IMR-90 (cell line): ENCODE measurements at places on chromosomes 3 and 15. TPM values are rescaled to one million over a fixed set of nuclear protein-coding genes. Genes with fewer than 3 reads are reported as not detected.
A peak's percentile ranks its signal among the peaks of the same experiment; 100 is the strongest.

DNA sequence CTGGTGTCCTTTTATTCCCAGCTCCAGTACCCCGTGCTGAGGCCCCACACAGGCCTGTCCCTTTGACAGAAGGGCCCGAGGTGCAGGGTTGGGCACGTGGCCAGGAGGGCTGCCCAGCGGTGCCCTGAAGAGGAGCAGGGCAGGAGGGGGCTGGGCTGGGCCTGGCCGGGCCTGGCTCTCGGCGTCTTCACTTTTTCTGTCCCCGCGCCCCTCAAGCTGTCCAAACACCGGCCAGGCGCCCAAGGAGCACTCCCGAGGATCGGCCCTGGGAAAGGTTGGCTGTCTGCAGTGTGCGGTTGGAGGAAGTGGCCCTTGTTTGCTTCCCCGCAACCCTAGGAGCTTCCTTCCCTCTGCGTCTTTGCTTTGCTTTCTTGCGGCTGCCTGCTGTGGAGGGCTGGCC lies 84.1 kb downstream of the WNT7A start:
- no peaks in the 10 kb centered on the region for H3K36me3 ChIP-seq
- no peak overlapping the region for H3K27ac ChIP-seq
- H3K4me3 ChIP-seq: no peak overlapping the region
- DNase-seq: no peak

- no peak for DNase-seq
- H3K27me3 ChIP-seq: no peaks in the 10 kb centered on the region
- H3K27ac ChIP-seq: no peak overlapping the region
- H3K4me3 ChIP-seq: no peak overlapping the region
- H3K4me1 ChIP-seq: no peaks in the 10 kb centered on the region
Measured at GRCh38 chr3:104612218-104612617, 754.5 kb upstream of the ALCAM start.

DNA sequence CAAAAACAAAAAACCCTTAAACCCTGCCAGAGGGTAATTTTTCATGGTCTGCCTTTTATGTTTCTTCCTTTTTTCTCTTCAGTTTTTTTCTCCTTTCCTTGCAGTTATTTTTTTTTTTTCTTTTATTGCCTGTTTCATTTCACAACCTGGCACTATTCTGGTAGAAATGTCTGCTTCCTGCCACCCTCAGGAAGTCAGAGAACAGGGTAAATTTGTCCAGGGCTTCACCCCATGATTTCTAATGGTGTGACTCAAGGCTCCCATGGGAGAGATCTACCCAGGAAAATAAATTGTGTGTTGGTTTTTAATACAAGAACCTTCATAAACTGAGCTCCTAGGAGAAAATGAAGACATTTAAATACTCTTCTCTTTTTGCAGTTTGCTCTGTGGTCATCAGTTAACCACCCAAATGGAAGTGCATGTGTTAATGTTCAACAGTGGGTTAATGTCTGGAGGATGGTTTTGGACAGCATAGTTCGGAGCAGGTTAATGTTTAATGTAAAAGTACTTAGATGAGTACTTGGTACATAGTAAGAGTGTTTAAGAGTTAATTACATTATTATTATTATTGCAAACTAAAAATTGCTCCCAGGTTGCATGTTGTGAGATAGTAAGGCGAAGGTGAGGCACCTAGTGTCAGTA lies 45.9 kb downstream of the CGNL1 start:
- no peak for DNase-seq
- H3K4me3 ChIP-seq: no peak overlapping the region
- no peak overlapping the region for H3K27ac ChIP-seq

GRCh38 chr3:195913382-195913781 lies 5.0 kb upstream of the TNK2 start:
- no peak overlapping the region for H3K27ac ChIP-seq
- H3K36me3 ChIP-seq: no peaks in the 10 kb centered on the region

DNA sequence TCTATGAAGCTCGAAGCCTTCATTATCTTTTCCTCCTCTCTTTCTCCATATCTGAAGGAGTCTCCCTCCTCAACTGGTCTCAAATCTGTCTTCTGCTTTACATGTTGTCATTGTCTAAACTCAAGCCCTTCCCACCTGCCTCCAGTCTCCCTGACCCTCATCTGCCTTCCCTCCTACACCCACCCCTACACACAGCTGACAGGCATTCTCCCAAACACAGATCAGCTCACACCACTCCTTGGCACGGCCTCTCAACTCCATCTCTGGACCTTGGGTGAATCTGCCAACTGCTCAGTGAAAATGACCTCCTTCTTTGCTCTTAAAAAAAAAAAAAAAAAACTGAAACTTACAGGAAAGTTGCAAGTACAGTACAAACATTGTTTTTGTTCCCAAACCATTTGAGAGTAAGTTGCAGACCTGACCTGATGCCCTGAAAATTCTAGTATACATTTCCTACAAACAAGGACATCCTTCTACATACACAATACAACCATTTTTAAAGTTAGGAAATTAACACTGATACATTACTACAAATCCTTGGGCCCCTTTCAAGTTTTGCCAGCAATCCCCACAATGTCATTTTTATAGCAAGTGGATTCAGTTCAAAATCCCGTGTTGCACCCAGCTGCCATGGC lies 49.4 kb upstream of the UBE2E1 start:
- no peak for DNase-seq
- H3K27me3 ChIP-seq: no peaks in the 10 kb centered on the region

- H3K4me1 ChIP-seq: peaks cover 18% of the 10 kb centered on the region
- no peak overlapping the region for H3K4me3 ChIP-seq
- H3K27me3 ChIP-seq: no peaks in the 10 kb centered on the region
- no peak overlapping the region for H3K27ac ChIP-seq
Measured at GRCh38 chr15:78004222-78004727, 73.2 kb downstream of the TBC1D2B start.

DNA sequence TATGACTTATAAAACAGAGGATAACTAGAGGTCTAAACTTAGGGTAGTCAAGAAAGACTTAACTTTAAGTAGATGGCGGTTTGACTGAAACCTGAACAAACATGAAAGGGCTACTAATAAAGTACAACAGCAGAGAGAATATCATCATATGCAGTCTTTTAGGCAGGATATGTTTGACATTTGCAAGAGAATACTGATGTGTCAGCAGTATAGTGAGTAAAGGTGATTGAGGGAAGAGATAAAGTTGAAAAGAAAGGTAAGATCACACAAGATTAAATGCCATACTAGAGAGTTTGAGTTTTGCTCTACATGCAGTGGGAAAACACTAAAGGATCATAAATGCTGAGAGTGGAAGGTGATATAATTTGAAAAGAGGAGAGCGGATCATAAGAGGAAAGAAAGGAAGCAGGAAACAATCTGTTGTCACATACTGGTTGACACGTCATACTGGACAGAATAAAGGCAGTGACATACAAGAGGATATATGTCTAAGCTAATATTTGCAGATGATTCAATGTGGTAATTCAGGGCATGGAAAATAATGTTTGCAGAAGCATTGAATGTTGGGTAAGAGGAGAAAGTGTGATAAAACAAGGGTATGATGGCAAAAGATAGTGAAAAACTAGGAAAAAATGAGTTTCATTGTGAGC lies 223.0 kb downstream of the EPHA6 start:
- no peak for DNase-seq
- no peaks in the 10 kb centered on the region for H3K27me3 ChIP-seq
- no peak overlapping the region for H3K27ac ChIP-seq

DNA sequence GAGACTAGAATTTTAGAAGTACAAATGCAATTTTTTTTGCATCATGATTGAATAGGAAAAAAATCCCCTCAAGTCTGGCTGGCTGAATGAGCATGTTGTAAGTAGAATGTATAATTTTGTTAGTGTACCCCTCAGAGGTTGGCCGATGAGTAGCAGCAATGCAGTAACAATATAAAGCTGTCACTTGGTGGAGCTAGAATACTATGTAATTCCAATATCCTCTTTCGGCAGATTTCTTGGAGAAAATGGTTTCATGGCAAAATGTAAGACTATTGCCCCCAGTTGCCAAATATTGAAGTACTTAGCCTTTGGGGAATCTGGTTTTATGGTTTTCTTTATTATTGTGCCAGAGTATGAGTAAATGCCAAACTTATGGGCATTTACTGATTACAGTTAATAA lies 39.8 kb upstream of the SGO1 start:
- no peak overlapping the region for H3K27ac ChIP-seq
- H3K4me1 ChIP-seq: no peaks in the 10 kb centered on the region
- H3K4me3 ChIP-seq: no peak overlapping the region
- H3K27me3 ChIP-seq: no peaks in the 10 kb centered on the region
- H3K36me3 ChIP-seq: no peaks in the 10 kb centered on the region

DNA sequence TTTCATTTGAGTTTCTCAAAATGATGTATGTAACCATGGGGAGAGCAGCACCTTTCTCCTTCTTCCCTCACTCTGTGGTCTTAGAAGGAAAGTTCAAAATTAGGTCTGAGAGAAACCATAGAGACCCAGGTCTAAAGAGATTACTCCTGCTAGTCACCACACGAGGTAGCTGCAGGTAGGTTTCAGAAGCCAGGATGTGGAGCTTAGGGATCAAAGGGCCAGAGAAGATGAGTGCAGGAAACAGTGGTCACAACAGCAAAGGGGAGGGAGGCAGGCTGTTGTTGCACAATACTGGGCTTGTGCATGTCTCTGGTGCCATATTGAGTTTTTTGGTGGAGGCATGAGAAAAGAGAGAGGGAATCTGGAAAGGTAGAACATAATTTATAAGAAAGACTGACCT lies 583.6 kb downstream of the AGBL1 start:
- no peaks in the 10 kb centered on the region for H3K27me3 ChIP-seq
- H3K36me3 ChIP-seq: no peaks in the 10 kb centered on the region
- H3K4me1 ChIP-seq: no peaks in the 10 kb centered on the region
- no peak overlapping the region for H3K27ac ChIP-seq

DNA sequence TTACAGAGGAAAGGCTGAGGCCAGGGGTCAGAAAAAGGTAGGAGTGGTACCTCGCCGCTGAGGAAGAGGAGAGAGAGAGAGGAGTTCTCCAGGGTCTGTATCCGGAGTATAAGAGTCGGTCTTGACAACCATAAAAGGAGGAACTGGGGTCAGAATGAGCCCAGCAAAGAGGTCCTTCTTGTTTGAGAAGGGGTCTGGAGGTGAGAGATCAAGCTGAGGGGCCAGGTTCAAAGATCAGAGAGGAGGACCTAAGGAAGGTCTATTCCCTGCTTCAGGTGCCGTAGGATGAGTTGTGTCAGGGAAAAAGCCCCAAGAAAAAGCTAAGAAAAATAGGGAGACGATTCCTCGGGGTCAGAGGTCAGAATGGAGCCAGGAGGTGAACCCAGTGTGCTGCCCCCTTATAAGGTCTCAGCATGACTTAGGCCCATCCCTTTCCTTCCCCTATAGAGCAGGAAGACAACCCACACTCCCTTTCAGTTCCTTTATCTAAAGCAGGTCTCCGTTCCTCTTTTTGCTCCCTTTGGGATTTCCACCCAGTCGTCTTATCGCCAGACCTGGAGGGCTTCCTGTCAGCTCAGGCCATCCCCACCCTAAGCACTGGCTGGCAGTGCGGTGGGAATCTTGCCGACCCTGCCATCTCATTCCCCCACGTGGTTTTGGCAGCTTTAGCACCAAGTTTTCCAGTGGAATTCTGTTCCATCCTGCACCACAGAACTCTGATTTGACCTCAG lies 651 bp downstream of the MTMR14 start:
- H3K4me3 ChIP-seq: peak overlapping the region; percentile 99
- peaks cover 4% of the 10 kb centered on the region for H3K4me1 ChIP-seq

The PLIN1 gene
- under 0.01 TPM in 2 replicates for total RNA-seq

The FRMD5 gene
- 5.4 and 5.6 TPM in 2 replicates for total RNA-seq

The ETFA gene
- 159 and 172 TPM in 2 replicates for total RNA-seq

The SLC35G2 gene
- total RNA-seq: 6.6 and 8.6 TPM in 2 replicates
